HT-29 (cell line): ENCODE measurements at places on chromosomes 13 and 19. TPM values are rescaled to one million over a fixed set of nuclear protein-coding genes. Genes with fewer than 3 reads are reported as not detected.

AMH gene
- 17.3 and 19.9 TPM in 2 replicates for total RNA-seq

STAP2 gene
- 69.6 and 74.4 TPM in 2 replicates for total RNA-seq

ZNF66 gene
- total RNA-seq = 0.05 and 0.16 TPM in 2 replicates

DNA sequence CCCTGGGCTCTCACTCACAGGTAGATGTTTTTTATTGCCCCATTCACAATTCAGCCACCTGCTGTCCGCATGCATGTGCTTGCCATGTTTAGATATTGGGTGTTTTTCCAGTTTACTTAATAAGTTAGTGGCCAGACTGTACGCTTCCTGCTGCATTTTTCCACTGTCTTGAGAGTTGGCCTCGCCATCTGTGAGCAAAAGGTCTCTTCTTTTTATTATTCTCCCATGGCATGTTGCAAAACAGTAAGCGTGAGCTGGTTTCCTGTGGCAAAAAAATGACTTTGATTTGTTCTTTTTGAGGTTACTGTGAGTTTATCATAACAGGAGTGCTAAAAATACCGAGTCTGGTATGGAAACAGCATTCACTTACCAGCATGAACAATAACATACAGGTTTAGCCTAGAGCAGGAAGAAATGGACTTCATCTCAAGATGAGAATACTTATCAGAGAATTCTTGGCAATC is 46.0 kb downstream of the SAE1 start:
- no peak for DNase-seq

DNA sequence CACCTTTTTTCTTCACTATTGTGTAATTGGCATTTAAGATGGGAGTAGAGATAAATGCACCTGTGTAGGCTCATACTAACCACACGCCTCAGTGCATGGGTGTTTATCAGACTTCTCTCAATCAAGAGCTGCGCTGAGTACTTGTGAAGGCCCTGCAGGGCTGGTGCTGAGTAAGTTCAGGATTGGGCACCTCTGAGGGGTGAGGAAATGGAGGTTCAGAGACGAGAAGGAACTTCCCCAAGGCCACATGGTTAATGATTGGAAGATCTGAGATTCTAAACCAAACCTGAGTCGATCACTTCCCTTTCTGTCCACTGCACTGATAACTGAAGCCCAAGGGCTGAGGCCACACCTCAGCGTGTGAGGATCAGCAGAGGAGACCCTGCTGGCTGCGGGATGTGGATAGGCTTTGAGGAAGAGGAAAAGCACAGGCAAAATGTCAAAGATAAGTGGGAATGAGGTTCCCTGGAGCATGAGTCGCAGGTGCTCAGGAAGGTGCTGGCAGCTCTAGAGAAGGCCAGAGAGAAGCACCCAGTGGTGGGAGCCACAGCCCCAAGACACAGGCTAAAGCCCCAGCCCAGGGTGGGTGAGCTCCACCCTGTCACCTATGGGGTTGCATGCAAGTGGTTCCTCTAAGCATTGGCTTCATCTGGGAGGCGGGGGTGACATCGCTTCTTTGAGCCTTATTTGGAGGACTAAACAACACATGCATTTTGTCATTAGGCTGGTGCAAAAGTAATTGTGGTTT is 32.3 kb upstream of the GJB6 start:
- DNase-seq = peak; percentile 72

- peak; percentile 15 for DNase-seq
Observed at GRCh38 chr13:68597641-68598040, 1367.5 kb upstream of the PCDH9 start.
